Germinal center (tissue), 1 donor: ENCODE measurements at places on chromosomes 7 and 10.

- no peak for DNase-seq
Observed at GRCh38 chr7:80618096-80618495, 20.3 kb upstream of the CD36 start.

GRCh38 chr7:82044497-82045080, 274.7 kb upstream of the HGF start:
- no peak for DNase-seq

DNA sequence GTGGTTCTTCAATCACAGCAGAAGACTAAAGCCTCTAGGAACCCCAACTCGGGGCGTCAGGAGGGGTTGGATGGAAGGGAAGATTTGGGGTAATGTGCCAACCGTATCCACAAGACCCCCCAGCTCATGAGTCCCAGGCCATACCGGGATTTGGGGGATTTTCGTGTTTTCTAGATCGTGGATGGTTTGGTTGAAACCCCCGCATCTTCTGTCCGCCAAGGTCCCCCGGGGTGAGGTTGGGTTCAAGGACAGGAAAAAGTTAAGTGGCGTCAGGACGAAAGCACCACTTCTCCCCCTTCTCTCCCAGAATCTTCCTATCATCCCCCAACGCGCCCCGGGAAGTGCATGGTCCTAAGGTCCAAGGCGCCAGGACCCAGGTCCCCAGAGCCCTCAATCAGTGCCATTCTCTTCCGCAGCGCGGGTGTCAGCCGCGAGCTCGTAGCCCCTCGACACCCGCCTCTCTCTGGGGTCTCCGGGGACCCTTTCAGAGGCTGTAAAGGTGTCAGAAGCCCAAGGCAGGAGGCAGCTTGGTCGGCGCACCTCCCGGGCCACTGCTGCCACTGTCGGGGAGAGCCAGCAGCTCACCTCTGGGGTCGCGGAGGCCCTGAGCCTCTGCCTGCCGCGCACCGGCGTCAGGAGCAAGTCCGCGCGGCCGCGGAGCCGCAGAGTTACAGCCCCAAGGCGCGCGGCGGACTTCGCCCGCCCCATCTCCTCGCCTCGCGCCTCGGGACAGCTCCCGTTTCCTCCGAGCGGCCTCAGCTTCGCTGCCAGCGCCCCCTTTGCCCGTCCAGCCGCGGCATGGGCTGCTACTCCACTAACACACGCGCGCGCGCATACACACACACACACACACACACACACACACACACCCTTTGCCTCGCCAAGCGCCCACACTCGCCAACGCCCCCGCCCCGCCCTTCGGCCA, 1.5 kb downstream of the MKX start:
- DNase-seq = no peak

- DNase-seq = no peak
Observed at GRCh38 chr10:82190432-82191260, 315.7 kb downstream of the NRG3 start.

DNA sequence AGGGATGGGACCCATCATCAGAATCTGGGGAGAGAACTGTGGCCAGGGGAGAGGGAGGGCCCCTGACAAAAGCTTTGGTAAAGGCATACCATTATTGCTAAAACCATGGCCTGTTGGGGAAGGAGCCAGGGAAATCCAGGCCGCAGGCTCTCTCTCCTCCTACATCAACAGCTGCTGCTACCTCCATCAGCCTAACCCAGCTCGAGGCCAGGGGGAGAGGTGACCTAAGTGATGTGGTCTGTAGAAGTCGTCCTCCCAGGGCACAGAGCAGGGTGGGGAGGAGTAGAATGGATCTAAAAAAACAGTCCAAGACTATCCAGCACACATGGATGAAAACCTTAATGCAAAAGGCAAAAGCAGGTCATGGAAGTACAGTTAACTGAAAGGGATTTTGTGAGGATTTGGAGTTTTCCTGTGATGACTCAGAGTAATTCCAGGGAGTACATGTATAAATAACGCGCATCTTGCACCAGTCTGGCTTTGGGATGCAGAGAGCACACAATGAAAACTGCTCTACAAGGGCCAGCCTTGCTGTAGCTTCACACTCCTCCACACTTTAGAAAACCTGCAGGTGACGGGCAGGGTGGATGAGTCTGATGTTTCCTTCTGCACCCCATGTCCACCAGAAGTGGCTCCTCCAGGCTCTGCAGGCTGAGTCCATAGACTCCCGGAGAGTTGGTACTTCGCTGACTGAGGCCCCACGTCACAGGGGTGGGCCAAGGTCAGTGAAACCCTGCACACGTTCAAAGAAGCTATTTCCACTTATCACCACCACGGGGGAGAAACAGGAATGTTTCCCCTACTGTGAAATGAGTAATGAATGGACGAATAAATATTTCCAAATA, 38.5 kb upstream of the MSMB start:
- no peak for DNase-seq

GRCh38 chr10:104146882-104147281, 24.9 kb downstream of the SFR1 start:
- DNase-seq = no peak

GRCh38 chr10:84256510-84257342, 11.9 kb downstream of the RGR start:
- DNase-seq = peak; percentile 41

DNA sequence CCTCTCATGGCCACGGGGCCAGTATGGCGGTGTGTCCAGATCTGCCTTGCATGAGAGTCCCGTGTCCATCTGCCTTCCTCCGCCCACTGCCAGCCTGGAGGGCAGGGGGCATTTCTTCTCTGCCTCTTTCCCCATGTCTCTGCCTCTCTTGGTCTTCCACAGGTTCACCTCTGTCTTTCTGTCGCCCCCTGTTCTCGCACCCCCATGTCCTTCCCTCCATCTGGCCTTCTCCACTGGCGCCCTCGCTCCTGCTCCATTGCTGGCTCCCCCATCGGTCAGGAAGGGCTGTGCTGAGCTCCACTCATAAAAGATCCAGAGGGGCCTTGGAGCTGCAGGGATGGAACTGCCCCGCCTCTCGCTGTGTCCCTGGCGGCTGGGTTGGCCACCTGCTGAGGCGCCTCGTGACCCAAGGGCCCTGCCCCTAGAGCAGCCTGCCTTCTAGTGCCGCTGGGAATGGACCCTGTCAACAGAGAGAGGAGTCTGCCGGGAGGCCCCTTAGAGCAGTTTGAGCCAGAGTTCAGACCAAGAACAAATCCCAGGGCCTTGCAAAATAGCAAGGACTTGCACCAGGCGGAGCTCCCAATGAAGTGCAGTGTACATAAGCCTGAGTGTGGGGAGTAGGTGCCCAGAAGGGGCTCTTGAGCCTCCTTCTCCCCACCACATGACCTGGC, 42.0 kb downstream of the GOLGA7B start:
- no peak for DNase-seq

GRCh38 chr10:132447446-132448247, 50.6 kb downstream of the PWWP2B start:
- no peak for DNase-seq

GRCh38 chr7:70597066-70597465, 534.9 kb upstream of the GALNT17 start:
- no peak for DNase-seq

GRCh38 chr10:121662945-121663917, 65.0 kb upstream of the FGFR2 start:
- DNase-seq = no peak

DNA sequence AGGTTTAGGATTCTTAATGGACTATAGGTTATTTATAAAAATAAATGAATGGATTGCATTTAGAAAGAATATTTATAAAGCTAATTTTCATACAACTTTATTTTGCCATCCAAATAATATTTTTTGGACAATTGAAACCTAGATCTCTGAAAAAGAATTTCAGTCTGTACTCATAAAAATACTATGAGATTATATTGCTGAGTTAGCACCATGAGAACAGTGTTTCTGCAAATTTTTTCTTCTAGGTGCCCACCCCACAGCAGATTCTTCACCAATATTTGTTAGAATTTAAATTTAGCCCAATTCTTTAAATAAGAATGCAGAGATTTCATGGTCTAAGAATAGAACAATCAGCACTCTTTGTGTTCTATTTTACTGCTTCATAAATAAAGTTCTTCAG, 85.6 kb upstream of the TEX47 start:
- no peak for DNase-seq

GRCh38 chr10:119776536-119776935, 50.7 kb downstream of the INPP5F start:
- no peak for DNase-seq

DNA sequence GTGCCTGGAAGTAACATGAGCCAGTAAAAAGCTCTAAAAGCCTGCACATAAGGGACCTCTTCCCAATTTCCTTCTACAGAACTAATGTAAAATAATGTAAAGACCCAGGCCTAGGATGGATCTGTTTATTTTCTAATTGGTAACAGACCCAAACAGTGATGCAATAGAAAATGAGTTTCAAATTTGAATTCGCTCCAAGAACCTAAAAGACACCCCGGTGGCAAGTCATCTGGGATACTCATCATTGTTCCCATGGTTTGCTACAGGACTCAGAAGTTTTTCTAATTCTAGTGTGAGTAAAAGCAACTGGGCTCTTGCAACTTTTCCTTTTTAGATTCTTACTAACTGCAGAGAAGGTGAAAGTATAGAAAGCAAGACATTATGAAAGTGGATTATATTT, 271.3 kb upstream of the CACNA2D1 start:
- DNase-seq = no peak

DNA sequence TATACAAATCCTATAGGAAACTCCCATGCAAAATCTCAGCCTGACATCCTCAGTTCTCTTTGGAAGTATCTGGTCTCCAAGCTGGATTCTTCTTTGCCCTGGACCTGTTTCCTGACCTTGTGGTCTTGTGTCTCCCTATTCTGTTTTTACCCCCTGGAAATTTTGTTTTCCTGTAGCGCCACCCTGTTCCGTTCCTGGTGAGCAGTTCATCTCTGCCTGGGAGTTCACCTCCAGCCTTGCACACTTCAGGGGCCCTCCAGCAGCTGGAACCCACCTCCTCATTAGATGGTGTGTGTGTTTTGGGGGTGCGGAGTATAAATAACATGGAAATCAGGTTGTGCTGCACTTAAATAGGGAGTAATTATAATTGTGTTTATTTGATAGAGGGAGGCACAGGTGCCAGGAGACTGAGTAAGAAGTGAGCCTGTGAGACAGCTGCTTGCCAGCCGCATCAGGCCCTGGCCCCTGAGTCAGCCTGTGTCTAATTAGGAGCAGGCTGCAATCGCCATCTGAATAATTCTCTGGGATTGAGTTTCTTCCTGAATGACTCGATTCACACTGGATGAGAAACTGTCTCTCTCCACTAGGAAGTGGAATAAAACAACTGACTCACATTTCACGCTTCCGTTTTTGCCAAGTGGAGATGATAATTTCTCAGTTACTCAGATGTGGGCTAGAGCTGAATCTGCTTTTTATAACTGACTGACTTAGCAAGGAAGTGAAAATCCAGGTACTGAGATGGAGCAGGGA, 69.4 kb upstream of the HECTD2 start:
- no peak for DNase-seq

GRCh38 chr10:17206210-17206709, 4.8 kb upstream of the TRDMT1 start:
- DNase-seq = no peak

GRCh38 chr7:16891338-16891737, 9.6 kb upstream of the AGR3 start:
- peak; percentile 23 for DNase-seq

GRCh38 chr7:142771353-142771723, 568 bp downstream of the PRSS2 start:
- DNase-seq = no peak

- DNase-seq = no peak
Observed at GRCh38 chr7:63028376-63029206, 970.1 kb upstream of the ZNF722 start.

- no peak for DNase-seq
Observed at GRCh38 chr10:91992031-91992430, 68.5 kb downstream of the BTAF1 start.

DNA sequence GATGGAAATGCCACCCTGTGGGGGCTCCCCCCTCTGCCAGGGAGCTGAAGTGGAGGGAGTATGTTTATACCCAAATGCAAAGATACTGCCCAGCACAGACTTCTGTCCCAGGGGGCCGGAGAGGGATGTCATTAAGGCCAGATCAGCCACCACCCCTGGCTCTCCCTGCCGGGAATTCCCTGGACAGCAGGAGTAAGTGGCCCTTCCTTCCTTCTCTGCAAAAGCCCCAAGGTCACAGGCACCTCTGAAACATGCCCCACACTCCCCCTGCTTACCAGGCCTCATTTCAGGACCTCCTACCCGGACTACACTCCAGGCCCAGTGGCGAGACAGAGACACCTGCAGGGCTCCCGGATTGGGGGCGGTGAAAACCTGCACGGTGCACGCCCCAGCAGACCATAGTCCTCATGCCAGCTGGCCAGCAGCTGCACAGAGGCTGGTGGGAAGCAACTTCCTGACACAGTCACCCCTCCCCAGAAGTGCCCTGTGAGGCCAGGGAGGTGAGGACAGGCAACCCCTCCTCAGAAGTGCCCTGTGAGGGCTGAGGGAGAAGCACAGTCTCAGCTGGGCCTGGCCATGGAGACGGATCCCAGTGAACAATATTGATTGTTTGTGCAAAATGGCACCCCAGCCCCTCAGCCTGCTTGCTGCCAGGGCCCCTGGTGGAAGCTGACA, 33.0 kb upstream of the RET start:
- no peak for DNase-seq

- DNase-seq = no peak
Observed at GRCh38 chr10:70053218-70053840, 683 bp downstream of the MACROH2A2 start.

DNA sequence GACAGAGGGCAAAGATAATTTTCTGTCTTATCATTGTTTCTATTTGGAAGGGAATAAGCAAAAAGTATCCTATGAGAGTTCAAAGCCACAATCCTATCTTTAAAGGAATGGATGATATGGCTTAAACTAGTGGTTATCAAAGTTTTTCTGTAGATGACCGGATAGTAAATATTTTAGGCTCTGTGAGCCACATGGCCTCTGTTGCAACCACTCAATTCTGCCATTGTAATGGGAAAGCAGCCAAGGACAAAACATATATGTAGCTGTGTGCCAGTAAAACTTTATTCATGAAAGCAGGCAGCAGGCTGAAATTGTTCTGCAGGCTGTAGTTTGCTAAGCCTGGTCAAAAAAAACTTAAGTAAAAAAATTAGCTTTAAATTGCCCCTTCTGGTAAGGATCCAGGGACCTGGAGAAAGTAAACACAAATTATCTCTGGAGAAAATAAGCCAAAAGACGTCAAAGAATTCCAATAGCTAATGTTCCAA, 73.3 kb downstream of the THSD7A start:
- no peak for DNase-seq

- DNase-seq = no peak
Observed at GRCh38 chr7:107641676-107642075, 19.0 kb upstream of the SLC26A4 start.

DNA sequence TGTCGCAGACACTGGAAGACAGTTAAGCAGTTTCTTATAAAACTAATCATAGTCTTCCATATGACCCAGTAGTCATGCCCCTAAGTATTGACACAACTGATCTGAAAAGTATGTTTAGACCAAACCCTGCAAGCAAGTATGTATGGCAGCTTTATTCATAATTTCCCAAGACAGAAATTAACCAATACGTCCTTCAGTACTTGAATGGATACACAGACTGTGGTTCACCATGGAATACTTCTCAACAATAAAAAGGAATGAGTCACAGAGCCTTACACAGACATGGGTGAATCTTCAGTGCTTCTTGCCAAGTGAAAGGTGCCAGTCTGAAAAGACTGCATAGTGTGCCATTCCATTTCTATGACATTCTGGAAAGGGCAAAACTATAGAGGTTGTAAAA, 50.2 kb upstream of the AKR1E2 start:
- DNase-seq = no peak

GRCh38 chr10:55374060-55374459, 573.0 kb upstream of the PCDH15 start:
- no peak for DNase-seq

- DNase-seq = peak; percentile 26
Observed at GRCh38 chr10:62851442-62851841, 35.3 kb upstream of the EGR2 start.

GRCh38 chr10:96306516-96306915, 2.3 kb downstream of the DNTT start:
- peak; percentile 65 for DNase-seq
